LNCaP clone FGC (cell line): ENCODE measurements at places on chromosomes 2 and 18.

DNA sequence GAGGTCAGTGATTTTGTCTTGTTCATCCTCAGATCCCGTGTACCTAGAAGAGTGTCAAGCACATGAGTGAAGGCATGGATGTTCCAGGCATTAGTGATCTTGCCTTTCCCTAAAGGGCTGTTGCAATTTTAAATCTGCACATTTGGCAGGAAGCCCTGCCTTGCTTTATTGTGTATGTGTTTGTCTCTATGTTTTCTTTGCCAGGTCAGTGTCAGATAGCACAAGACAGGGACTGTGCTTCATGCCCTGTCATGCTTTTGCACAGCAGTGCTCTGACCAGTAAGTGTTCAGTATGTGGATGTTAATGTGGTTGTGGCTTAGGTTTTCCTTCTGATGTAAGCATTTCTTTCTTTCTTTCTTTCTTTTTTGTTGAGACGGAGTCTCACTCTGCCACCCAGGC is 131.5 kb downstream of the RGPD3 start:
- peak; percentile 67 for DNase-seq

- peak; percentile 6 for DNase-seq
These were observed 80.2 kb upstream of the PHLPP1 start for GRCh38 chr18:62634979-62635630.

- no peak for DNase-seq
These were observed 257.3 kb downstream of the BCL2 start for GRCh38 chr18:63062246-63062645.

DNA sequence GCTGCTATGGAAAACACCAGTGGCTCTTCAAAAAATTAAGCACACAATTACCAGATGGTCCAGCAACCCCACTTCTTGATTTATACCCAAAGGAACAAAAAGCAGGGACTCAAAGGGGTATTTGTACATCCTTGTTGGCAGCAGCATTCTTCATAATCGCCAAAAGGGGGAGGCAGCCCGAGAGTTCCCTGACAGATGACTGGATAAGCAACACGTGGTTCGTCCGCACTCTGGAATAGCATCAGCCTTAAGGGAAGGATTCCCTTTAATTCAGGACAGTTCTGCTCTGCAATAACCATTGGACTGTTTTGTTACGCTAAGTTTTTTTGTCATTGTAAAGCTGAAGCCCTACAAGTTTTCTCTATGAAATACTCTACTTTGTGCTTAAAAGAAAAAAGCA is 76.7 kb upstream of the TWIST2 start:
- no peak for DNase-seq

- DNase-seq = no peak
These were observed 29.2 kb downstream of the PECR start for GRCh38 chr2:216052420-216052819.

DNA sequence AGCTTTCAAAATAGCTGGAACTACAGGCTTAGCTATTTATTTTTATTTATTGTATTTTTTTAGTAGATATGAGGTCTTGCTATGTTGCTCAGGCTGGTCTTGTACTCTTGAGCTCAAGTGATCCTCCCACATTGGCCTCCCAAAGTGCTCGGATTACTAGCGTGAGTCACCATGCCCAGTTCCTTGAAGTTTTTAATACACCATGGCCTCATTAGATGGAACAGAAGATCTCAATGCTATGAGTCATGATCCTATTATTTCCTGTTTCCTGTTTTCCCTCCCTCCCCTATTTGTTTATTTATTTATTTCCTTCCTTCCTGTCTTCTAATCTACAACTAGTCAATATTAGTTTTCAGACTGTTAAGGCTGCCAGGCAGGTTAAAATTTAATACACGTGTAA is 309.0 kb downstream of the CMPK2 start:
- peak; percentile 8 for DNase-seq

- DNase-seq = no peak
These were observed 35.8 kb upstream of the ZNF804A start for GRCh38 chr2:184562532-184562931.

- DNase-seq = no peak
These were observed 145.0 kb downstream of the NAPG start for GRCh38 chr18:10670856-10671255.

GRCh38 chr2:127017548-127017947 is 89.4 kb downstream of the BIN1 start:
- no peak for DNase-seq

DNA sequence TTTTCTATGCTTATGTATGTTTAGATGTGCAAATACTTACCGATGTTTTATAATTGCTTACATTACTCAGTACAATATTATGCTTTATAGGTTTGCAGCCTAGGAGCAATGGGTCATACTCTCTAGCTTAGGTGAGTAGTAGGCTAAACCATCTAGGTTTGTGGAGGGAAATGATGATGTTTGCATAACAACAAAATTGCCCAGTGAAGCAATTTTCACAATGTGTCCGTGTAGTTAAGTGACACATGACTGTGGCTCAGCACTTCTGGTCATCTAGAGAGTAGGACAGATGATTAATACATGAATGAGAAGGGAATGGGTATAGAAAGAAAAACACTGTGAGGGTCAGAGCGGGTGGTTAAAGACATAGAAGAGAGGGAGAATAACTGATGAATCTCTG is 2116.2 kb upstream of the PIK3C3 start:
- DNase-seq = no peak

DNA sequence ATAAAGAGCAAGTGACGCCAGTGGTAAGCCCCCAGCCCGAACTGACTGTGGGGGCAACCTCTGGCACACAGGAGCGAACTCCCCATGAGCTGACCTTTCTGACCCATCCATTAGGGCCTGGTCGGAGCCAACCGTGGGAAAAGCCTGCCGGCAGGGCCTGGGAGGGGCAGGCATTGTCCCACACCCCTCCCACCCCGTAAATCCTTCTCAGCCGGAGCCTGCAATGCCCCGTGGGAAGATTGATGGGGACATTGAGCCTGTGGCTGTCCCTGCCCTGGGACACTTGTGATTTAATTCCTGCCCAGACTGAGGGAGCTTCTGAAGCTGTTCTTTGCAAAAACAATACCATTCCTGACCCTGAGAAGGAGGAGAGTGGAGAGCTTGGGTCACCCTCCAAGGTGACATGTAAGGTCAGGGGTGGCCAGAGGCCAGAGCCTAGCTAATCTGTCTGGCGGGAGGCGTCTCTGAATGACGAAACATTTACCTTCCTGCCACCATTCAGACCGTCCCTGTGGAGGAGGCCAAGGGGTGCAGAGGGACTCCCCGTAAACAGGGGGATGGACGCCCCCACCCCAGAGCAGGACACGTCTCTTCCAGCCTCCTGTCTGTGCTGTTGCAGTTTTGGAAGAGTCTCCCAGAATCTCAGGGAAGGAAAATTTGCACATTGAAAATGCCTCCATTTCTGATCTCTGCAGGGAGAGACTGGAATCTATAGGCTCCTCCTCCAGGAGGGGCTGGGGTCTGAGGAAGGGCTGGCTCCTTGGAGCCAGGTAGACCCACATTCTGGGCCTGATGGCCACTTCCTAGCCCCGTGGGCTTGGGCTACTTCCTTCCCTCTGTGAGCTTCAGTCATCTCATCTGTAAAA is 51.2 kb upstream of the HS6ST1 start:
- DNase-seq = no peak

DNA sequence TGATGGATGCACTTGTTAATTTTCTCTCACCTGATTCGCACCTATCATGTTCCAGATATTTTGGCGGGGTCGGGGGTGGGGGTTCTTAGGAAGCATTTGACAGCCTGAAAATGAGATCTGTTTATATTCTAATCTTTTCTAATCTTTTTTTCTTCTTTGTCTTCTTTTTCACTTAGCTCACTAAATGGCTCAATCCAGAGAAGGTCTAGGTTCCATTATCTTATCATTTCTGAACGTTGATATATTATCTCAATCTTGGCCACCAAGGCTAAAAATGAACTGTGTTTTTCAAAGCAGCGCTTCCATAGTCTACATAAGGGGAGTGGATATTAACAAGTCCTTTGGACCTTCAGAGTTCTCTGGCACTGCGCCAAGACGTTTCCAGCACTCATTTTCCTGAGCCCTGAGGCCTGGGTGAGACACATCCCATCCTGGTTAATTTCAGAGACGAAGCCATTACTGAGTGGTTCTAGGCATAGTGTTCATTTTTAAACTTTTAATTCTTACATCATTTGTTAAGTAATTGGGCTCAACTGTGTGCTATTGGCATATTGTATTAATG is 229.0 kb downstream of the SOX11 start:
- DNase-seq = no peak

DNA sequence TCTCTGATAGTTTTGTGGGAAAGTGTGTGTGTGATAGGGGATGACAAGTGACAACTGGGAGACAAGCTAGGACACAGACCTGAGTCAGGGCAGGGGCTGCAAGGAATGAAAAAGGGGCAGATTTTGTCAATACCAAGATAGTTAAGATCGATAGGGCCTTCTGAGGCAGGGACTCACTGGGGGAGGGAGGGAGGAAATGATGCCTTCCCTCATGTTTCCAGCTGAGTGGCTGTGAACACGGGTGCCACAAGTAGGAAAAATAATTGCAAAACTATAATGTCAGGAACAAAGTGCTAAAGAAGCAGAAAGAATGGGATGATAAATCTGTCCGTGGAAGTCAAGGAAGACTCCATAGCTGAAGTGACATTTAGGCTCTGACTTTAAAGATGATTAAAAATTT is 24.2 kb downstream of the CDH2 start:
- DNase-seq = no peak

DNA sequence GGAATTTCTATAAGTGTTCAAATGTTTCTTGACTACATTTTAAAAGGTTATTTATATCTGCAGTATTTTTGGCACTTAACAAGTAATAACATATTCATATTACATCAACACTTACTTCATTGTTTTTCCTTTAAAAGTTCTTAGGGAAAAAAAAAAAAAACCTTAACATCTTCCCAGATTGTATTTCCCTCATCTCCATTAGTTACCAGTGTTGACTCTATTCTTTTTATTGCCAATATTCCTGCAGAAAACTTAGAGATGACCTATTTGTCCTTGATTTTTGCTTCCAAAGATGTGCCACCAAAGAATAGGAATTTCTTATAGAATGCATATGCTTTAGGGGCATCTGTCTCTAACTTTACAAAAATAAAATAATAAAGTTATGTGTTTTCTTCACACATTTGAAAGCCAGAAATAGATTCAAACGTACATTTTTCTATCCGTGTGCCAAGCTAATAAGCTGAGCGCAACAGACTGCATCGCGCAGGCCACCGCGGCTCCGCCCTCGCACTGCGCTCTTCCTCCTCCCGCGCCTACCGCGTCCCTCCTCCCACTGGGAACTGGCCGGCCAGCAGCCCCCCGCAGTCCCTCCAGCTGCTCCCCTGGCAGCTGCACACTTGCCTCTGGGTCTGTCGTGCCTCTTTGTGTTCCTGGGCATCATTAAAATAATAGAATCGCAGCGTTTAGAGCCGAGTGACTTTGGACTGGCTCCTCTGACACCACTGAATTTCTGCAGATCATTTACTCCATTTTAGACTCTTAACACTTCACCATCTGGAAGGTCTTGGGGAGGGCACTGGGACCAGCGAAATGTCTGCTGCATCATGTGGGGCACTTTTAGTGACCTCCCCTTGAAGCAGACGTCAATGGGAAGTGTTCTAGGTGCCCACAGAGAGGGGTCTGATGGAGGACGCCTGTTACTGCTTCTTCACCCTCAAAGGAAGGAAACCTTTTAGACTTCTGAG is 21.2 kb upstream of the NAB1 start:
- no peak for DNase-seq

DNA sequence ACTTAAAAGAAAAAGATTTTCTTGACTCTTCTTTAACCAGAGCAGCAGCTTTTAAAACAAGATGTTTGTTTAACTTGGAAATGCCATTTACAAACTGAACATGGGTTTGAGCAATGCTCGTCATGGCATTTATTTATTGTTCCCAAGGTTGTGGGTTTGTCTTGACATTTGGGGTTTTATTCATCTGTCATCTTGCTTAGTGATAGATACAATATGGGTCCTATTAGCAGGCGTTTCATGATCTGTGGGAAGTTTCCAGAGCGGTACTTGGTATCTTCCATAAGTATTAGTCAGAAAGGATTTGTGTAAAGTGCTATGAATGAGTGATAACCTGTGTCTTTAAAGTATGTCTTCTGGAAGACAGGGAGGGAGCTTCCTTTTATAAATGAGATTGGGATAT is 29.9 kb upstream of the MGAT5 start:
- no peak for DNase-seq

GRCh38 chr18:41524674-41525470 is 430.2 kb upstream of the PIK3C3 start:
- peak; percentile 94 for DNase-seq

DNA sequence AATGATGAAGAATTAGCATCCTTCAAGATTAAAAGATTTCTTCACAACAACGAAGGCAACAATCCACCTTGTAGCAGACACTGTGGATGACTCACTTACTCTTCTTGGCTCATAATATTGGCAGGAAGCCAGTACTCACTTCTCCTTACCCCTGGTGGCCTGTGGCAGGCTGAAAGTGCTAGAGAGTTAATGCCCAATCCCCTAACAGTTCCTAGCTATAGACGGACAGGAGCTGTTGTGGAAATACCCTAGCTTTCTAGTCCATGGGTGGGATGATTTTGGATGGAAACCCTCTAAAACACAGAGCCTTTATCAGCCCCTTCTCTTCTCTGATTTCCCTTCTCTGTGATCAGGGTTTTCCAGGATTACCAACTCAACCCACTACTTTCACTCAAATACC is 128.6 kb upstream of the NYAP2 start:
- peak; percentile 25 for DNase-seq

DNA sequence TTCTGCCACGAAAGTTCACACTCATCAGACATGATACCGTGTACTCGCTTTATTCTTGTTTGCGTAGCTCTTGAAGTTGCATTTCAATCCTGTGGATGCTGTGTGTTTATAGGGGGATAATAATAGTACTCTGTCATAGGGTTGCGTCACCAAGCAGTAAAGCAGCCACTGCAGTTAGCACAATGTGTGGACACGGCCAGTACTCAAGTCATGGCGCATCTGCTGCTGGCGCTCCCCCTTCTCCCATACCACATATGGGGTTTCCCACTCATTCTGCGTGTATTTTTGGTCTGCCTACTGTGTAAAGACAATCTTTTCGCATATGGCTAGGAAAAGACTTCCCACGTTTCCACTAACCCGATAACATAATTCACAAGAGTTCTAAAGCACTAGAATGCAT is 2.1 kb upstream of the ZBTB14 start:
- DNase-seq = no peak

GRCh38 chr2:176969642-176970359 is 242.8 kb upstream of the HNRNPA3 start:
- DNase-seq = no peak

GRCh38 chr2:210915912-210916311 is 359.5 kb downstream of the CPS1 start:
- DNase-seq = no peak

- no peak for DNase-seq
These were observed 381.3 kb downstream of the SOX11 start for GRCh38 chr2:6073191-6074088.

- no peak for DNase-seq
These were observed 952 bp downstream of the ELMOD3 start for GRCh38 chr2:85355521-85355920.

- DNase-seq = no peak
These were observed 82.9 kb downstream of the ADCYAP1 start for GRCh38 chr18:987325-988186.

GRCh38 chr18:293536-293935 is 25.7 kb upstream of the THOC1 start:
- no peak for DNase-seq
